Smooth muscle cell of trachea (primary cell): ENCODE measurements at places on chromosomes 2 and 18. TPM values are rescaled to one million over a fixed set of nuclear protein-coding genes. Genes with fewer than 3 reads are reported as not detected.

Gene ABCB11
- total RNA-seq: under 0.01 TPM in 1 of 2 replicates, not detected in the other

Gene PLB1
- 2.0 and 3.8 TPM in 2 replicates for total RNA-seq

Gene SFTPB
- not detected in 2 replicates for total RNA-seq

Gene TSHZ1
- 4.8 and 5.8 TPM in 2 replicates for total RNA-seq

Gene RPRM
- total RNA-seq: 0.15 TPM in 1 of 2 replicates, not detected in the other

Gene UGT1A8
- not detected in 2 replicates for total RNA-seq

Gene TMEM247
- not detected in 2 replicates for total RNA-seq

Gene CNTNAP5
- total RNA-seq: not detected in 2 replicates

Gene RNPEPL1
- total RNA-seq: 30.1 and 36.4 TPM in 2 replicates

Gene ZNF512
- total RNA-seq: 30.9 and 42.0 TPM in 2 replicates

Gene SPAST
- total RNA-seq: 24.4 and 24.8 TPM in 2 replicates

Gene HOXD4
- total RNA-seq: not detected in 2 replicates

Gene SLC35F5
- total RNA-seq: 144 and 206 TPM in 2 replicates

Gene C1GALT1C1L
- total RNA-seq: 0.50 and 1.0 TPM in 2 replicates

Gene DNAH6
- 0.17 and 0.58 TPM in 2 replicates for total RNA-seq

Gene MYO5B
- total RNA-seq: under 0.01 TPM in 1 of 2 replicates, not detected in the other

Gene ADCY3
- total RNA-seq: 40.6 and 66.2 TPM in 2 replicates

Gene DSG4
- total RNA-seq: not detected in 2 replicates

Gene SPC25
- 14.1 TPM in 1 of 2 replicates, not detected in the other for total RNA-seq

Gene SLC14A1
- total RNA-seq: 62.7 and 81.0 TPM in 2 replicates

Gene HOXD11
- total RNA-seq: not detected in 2 replicates

Gene CD28
- total RNA-seq: under 0.01 TPM in 1 of 2 replicates, not detected in the other

Gene GAREM2
- total RNA-seq: 1.3 TPM in 2 replicates

Gene CCDC141
- under 0.01 and 0.29 TPM in 2 replicates for total RNA-seq

Gene SCN7A
- 14.5 and 16.4 TPM in 2 replicates for total RNA-seq

Gene DYNAP
- total RNA-seq: not detected in 2 replicates

Gene HOXD12
- not detected in 2 replicates for total RNA-seq

Gene DPP4
- total RNA-seq: 81.4 and 163 TPM in 2 replicates

Gene VAMP8
- 1.5 and 2.8 TPM in 2 replicates for total RNA-seq

Gene RPE
- 104 and 110 TPM in 2 replicates for total RNA-seq

Gene CASP10
- total RNA-seq: 6.1 and 11.6 TPM in 2 replicates

Gene GPR39
- total RNA-seq: 1.3 and 3.3 TPM in 2 replicates

Gene RNF125
- 1.2 and 1.5 TPM in 2 replicates for total RNA-seq

Gene TUBA3E
- total RNA-seq: not detected in 2 replicates

Gene CRACDL
- under 0.01 TPM in 1 of 2 replicates, not detected in the other for total RNA-seq

Gene DQX1
- under 0.01 and 0.29 TPM in 2 replicates for total RNA-seq

Gene AMER3
- total RNA-seq: under 0.01 TPM in 1 of 2 replicates, not detected in the other

Gene NT5DC4
- not detected in 2 replicates for total RNA-seq

Gene PSD4
- total RNA-seq: 1.6 and 5.0 TPM in 2 replicates

Gene M1AP
- total RNA-seq: not detected in 2 replicates
